ENCODE measurements at places on chromosomes 5 and 9.

DNA sequence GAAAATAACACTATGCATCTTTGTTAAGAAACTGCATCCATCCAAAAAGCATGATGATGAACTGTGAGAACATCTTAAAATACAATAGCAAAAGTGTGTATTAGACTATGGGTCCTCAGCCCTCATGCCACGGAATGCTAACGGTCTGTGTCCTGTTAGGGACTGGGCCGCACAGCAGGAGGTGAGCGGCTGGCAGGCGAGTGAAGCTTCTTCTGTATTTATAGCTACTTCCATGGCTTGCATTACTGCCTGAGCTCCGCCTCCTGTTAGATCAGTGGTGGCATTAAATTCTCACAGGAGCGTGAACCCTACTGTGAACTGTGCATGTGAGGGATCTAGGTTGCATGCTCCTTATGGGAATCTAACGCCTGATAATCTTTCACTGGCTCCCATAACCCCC, 129.8 kb downstream of the NXNL2 start:
- H3K27ac ChIP-seq = no peak overlapping the region
- no peak for DNase-seq
- no peak overlapping the region for H3K4me3 ChIP-seq
- H3K4me1 ChIP-seq = no peaks in the 10 kb centered on the region
- peaks cover 3% of the 10 kb centered on the region for H3K27me3 ChIP-seq

DNA sequence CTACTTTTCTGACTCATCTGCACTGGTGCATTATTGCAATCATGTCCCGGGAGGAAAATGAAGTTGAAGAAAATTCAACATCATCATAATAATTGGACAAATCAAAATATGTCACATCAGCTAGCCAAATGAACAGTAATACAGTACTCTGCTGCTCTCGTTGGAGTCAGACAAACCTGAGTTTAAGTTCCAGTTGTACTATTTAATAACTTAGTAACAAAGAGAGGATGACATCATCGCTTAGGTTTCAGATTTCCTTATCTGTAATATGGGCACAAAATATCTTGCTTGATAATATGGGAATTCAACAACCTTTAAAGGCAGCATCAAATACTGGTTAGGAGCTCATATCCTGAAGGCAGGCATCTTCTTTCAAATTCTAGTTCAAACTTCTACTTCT, 1248.9 kb upstream of the ACO1 start:
- no peak for DNase-seq
- H3K4me3 ChIP-seq = no peak overlapping the region
- H3K36me3 ChIP-seq = no peaks in the 10 kb centered on the region
- H3K4me1 ChIP-seq = no peaks in the 10 kb centered on the region
- H3K27me3 ChIP-seq = no peaks in the 10 kb centered on the region

GRCh38 chr9:110835404-110835803, 166.8 kb downstream of the MUSK start:
- no peaks in the 10 kb centered on the region for H3K27me3 ChIP-seq
- H3K27ac ChIP-seq = no peak overlapping the region
- H3K4me3 ChIP-seq = no peak overlapping the region
- H3K36me3 ChIP-seq = no peaks in the 10 kb centered on the region
- no peak for DNase-seq
- H3K4me1 ChIP-seq = no peaks in the 10 kb centered on the region

GRCh38 chr5:169408171-169408570, 107.2 kb upstream of the SLIT3 start:
- H3K27ac ChIP-seq = no peak overlapping the region
- no peaks in the 10 kb centered on the region for H3K27me3 ChIP-seq
- no peaks in the 10 kb centered on the region for H3K36me3 ChIP-seq
- H3K4me1 ChIP-seq = no peaks in the 10 kb centered on the region
- H3K4me3 ChIP-seq = no peak overlapping the region
- DNase-seq = no peak

DNA sequence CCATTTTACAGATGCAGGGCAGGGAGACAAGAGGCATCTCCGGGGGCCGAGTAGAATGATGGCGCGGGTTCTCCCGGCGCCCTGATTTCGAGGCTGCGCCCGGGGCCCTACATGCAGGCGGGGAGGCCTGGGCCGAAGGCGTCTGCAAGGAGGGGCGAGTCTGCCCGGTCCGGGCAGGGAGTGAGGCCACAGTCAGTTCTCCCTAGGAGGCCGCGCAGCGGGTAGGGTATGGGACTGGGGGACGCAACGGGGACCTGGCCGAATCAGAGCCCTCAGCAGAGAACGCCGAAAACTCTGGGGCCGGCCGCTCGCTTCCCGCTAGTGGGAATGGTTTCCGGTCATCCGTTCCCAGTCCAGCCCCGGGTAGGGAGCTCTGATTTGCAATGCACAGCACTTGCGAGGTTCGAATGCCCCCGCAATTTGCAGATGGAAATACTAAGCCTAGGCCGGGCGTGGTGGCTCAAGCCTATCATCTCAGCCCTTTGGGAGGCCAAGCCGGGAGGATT, 6.4 kb downstream of the TLX3 start:
- no peak overlapping the region for H3K4me3 ChIP-seq
- no peaks in the 10 kb centered on the region for H3K36me3 ChIP-seq
- no peaks in the 10 kb centered on the region for H3K4me1 ChIP-seq

Data from T-cell (primary cell).